ENCODE measurements at places on chromosomes 11 and 22. TPM values are rescaled to one million over a fixed set of nuclear protein-coding genes. Genes with fewer than 3 reads are reported as not detected.

Gene OR52I2
- not detected for total RNA-seq

Gene RNF215
- total RNA-seq: 30.5 TPM

Gene VSIG2
- total RNA-seq: not detected

Gene OR4C5
- not detected for total RNA-seq

Gene FGF4
- not detected for total RNA-seq

Gene APLNR
- total RNA-seq: 0.39 TPM

Gene KIRREL3
- total RNA-seq: 4.6 TPM

Gene RELT
- total RNA-seq: 5.1 TPM

Gene OR8G1
- not detected for total RNA-seq

Gene OOSP4B
- not detected for total RNA-seq

Gene OR2AT4
- total RNA-seq: not detected

Gene PHOX2A
- not detected for total RNA-seq

Gene GLYATL1
- total RNA-seq: 0.13 TPM

Gene UBQLN3
- 0.10 TPM for total RNA-seq

Gene PRR33
- total RNA-seq: not detected

Gene TSPAN32
- 0.46 TPM for total RNA-seq

Gene SERPINH1
- 2,892 TPM for total RNA-seq

Measured in smooth muscle cell of the pulmonary artery (primary cell).